ENCODE measurements at places on chromosomes 12 and 14. TPM values are rescaled to one million over a fixed set of nuclear protein-coding genes. Genes with fewer than 3 reads are reported as not detected.

- H3K4me3 ChIP-seq: no peak overlapping the region
- no peak overlapping the region for H3K27ac ChIP-seq
- no peaks in the 10 kb centered on the region for H3K27me3 ChIP-seq
- no peaks in the 10 kb centered on the region for H3K4me1 ChIP-seq
Observed at GRCh38 chr12:130433411-130433810, 95.7 kb downstream of the PIWIL1 start.

GRCh38 chr12:104372061-104372720 is 68.7 kb downstream of the EID3 start:
- no peaks in the 10 kb centered on the region for H3K36me3 ChIP-seq
- peak; percentile 14 for DNase-seq
- H3K27me3 ChIP-seq: peaks cover 2% of the 10 kb centered on the region
- H3K4me3 ChIP-seq: no peak overlapping the region
- H3K4me1 ChIP-seq: peaks cover 17% of the 10 kb centered on the region

GRCh38 chr12:106690569-106691305 is 83.7 kb upstream of the RIC8B start:
- no peak overlapping the region for H3K27ac ChIP-seq
- no peak overlapping the region for H3K4me3 ChIP-seq
- no peaks in the 10 kb centered on the region for H3K4me1 ChIP-seq
- no peaks in the 10 kb centered on the region for H3K36me3 ChIP-seq

SSTR1 gene
- not detected for total RNA-seq

- no peaks in the 10 kb centered on the region for H3K36me3 ChIP-seq
- no peak overlapping the region for H3K4me3 ChIP-seq
- H3K27ac ChIP-seq: no peak overlapping the region
- no peaks in the 10 kb centered on the region for H3K4me1 ChIP-seq
- peaks cover 3% of the 10 kb centered on the region for H3K27me3 ChIP-seq
Observed at GRCh38 chr12:128726886-128727285, 96.9 kb downstream of the SLC15A4 start.

DNA sequence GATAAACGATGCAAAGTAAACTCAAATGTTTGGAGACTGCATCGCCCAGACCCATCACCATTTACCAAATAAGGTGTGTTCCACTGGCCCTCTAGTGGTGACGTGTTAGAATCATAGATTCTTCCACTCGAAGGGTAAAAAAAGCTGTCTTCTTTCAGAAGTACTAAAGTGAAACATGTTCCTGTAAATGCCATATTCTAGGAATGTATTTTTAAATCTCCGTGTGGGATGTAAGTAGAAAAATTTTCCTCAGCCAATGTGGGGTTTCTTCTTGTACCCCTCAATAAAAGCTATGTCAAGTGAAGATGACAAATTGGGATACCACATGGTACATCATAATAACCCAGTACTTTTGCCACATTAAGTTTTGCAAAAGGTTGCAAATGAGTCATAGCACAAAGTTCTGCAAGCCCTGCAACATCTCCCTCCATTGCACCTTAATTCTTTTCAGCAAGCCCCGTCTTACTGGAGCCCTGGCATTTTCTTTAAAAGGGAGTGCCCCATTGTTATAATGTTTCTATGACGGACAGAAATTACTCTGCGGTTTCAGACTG is 100.8 kb downstream of the CCER1 start:
- no peak overlapping the region for H3K27ac ChIP-seq
- DNase-seq: no peak
- no peak overlapping the region for H3K4me3 ChIP-seq
- H3K36me3 ChIP-seq: no peaks in the 10 kb centered on the region
- no peaks in the 10 kb centered on the region for H3K27me3 ChIP-seq

VRTN gene
- not detected for total RNA-seq

MBD6 gene
- total RNA-seq: 62.4 TPM

DNA sequence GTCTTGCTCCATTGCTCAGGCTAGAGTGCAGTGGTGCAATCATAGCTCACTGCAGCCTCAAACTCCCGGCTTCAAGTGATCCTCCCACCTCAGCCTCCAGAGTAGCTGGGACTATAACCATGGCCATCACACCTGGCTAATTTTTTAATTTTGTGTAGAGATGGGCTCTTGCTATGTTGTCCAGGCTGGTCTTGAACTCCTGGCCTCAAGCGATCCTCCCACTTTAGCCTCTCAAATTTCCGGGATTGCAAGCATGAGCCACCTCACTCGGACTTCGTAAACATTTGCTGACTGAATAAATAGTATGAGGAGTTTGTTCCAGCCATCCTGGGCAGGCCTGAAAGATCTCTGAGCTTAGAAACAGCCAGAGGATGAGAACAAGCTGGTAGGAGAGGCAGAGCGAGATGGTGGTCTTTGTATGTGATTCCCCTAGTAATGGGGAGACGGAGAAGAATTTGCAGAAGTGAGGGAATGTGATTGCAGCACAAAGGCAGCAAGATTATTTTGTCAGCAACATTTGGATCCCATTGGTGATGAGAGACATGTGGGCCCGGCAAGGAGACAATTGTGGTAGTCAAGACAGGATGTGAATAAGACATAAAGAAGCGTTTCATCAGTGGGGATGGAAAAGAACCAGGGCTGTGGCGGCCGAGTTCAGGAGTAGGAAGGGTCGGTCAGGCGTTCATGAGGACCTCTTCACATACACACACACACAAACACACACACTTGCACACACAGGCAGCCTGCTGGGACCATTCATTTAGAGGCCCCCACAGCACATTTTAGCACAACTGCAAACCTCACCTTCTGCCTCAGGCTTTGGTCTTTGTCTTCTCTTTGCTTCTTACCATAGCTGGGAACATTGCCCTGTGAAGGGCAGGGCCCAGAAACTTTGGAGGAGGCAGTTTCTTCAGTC is 155.5 kb downstream of the ZFP36L1 start:
- no peaks in the 10 kb centered on the region for H3K4me1 ChIP-seq
- H3K27ac ChIP-seq: no peak overlapping the region
- no peak for DNase-seq

GSG1 gene
- not detected for total RNA-seq

- peaks cover 23% of the 10 kb centered on the region for H3K4me1 ChIP-seq
- no peak overlapping the region for H3K4me3 ChIP-seq
- H3K36me3 ChIP-seq: no peaks in the 10 kb centered on the region
Observed at GRCh38 chr12:1614360-1614759, 14.7 kb upstream of the WNT5B start.

- H3K27me3 ChIP-seq: peaks cover 20% of the 10 kb centered on the region
- no peak overlapping the region for H3K4me3 ChIP-seq
- peaks cover 13% of the 10 kb centered on the region for H3K4me1 ChIP-seq
Observed at GRCh38 chr14:71956920-71957563, 24.8 kb downstream of the RGS6 start.

DNA sequence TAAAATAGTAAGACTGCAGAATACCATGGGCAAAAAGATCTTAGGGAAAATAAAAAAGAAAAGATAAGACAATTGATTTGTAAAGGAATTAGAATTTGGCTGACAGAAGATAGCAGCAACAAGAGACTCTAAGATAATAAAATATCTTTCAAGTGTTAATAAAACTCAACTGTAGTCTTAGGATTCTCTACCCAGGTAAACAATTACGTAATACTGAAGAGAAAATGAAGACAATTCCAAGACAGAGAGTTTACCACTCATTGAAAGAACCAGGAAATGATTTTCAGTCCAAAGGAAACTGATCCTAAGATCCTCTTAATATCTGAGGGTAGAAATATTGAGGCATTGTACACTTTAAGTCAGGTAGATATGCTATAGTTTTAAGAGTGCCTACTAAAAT is 321.1 kb downstream of the CEP128 start:
- no peak for DNase-seq
- no peaks in the 10 kb centered on the region for H3K4me1 ChIP-seq
- no peaks in the 10 kb centered on the region for H3K27me3 ChIP-seq
- H3K36me3 ChIP-seq: no peaks in the 10 kb centered on the region
- no peak overlapping the region for H3K27ac ChIP-seq

DNA sequence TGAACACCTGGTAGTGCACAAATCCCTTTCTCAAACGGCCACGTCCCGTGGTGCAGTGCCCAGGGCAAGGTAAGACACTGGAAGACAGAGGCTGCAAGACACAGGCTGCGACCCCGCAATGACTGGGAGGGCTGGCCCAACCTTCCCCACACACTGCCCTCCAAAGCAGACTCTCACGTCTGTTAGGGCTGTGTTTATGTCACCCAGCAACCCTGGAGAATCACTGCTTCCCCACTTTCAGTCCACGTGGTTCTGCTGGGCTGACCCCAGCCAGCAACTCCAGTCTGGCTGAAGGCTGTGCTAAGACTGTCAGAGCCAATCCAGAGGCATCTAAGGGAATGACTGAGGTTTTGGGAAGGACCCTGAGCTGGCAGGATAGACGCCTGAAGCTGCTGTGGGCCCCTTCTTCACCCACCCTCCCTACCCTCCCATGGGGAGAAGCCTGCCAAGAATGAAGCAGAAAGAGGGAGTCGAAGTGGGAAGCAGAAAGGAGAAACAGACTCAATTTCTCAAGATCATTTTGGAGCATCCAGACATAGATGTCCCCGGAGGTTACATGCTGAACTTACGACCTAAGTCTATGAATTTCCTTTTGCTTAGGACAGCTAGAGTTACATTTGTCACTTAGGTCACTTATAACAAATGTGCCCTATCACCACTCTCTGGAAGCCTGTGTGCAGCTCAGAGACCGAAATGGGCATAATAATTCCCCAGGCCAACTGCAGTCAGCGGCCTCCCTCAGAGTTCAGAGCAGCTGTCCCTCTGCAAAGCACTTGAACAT is 11.7 kb downstream of the KDM2B start:
- peaks cover 36% of the 10 kb centered on the region for H3K36me3 ChIP-seq
- H3K4me1 ChIP-seq: peaks cover 2% of the 10 kb centered on the region
- H3K27ac ChIP-seq: no peak overlapping the region
- no peak overlapping the region for H3K4me3 ChIP-seq

DNA sequence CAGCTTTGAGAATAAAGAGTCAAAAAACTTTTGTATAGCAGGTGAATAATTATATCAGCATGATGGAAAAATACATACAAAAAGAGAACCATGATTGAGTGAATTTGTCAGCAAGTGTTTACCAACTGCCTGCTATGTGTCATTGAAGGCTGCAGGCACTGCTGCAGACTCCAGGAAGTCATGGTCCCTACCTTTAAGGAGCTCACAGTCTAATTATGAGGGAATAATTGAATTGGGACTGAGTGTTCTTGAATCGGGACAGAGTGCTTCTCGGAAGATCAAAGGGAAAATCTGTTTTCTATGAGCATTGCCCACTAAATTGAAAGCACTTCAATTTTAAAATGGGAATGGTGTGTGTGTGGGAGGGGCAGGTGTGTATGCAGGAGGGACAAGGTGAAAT is 9.5 kb downstream of the OR10AD1 start:
- no peak overlapping the region for H3K4me3 ChIP-seq
- peaks cover 45% of the 10 kb centered on the region for H3K27me3 ChIP-seq
- DNase-seq: no peak
- no peak overlapping the region for H3K27ac ChIP-seq

DNA sequence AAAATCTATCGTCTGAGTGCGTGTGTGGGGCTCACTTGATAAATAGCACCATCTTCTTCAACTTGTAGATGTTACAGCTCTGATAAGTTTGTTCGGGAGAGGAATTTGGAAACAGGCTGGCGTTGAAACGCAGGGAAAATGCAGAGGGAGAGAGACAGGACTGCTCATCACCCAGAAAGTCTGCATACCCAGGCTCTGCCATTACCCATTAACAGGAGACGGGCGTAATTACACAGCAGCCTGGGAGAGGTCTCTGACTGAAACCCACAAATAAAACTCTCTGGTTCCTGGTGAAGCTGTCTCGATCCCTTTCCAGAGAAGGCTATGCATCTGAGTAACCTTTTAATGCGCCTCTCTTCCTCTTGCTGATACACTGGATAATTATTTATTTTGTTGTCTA is 547.3 kb downstream of the BCL11B start:
- H3K27ac ChIP-seq: no peak overlapping the region
- H3K36me3 ChIP-seq: no peaks in the 10 kb centered on the region
- H3K27me3 ChIP-seq: peaks cover 16% of the 10 kb centered on the region
- H3K4me1 ChIP-seq: no peaks in the 10 kb centered on the region
- no peak for DNase-seq
- H3K4me3 ChIP-seq: no peak overlapping the region

DNA sequence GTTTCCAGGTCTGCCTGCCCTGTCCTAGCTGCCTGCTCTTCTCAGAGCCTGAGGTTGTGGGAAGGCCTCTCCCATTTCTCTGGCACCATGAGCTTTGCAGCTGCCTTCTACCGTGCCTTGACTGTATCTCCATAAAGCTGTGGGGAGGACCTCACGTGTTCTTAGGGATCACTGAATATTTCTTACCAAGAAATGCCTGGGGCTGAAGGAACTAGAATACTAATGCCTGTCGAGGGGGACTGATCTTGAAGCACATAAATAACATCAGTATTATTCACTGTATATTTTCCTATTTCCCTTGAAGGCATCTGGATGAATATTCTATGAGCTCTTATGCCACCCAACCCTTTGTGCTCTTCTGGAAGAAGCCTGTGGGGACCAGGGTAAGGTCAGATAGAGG is 103.4 kb downstream of the APAF1 start:
- peaks cover 16% of the 10 kb centered on the region for H3K4me1 ChIP-seq
- no peak for DNase-seq
- H3K36me3 ChIP-seq: no peaks in the 10 kb centered on the region
- no peak overlapping the region for H3K27ac ChIP-seq
- no peak overlapping the region for H3K4me3 ChIP-seq

GRCh38 chr14:30849354-30849753 is 25.0 kb upstream of the COCH start:
- H3K4me1 ChIP-seq: peaks cover 5% of the 10 kb centered on the region
- no peaks in the 10 kb centered on the region for H3K36me3 ChIP-seq
- DNase-seq: no peak
- peaks cover 21% of the 10 kb centered on the region for H3K27me3 ChIP-seq

DCTN2 gene
- 101 TPM for total RNA-seq

- DNase-seq: no peak
- peak overlapping the region; percentile 17 for H3K27ac ChIP-seq
- H3K27me3 ChIP-seq: no peaks in the 10 kb centered on the region
- H3K36me3 ChIP-seq: peaks cover 3% of the 10 kb centered on the region
Observed at GRCh38 chr12:123384994-123385376, 1.1 kb downstream of the KMT5A start.

GRCh38 chr14:74840603-74841030 is 35.3 kb downstream of the PROX2 start:
- no peaks in the 10 kb centered on the region for H3K27me3 ChIP-seq
- peak overlapping the region; percentile 73 for H3K27ac ChIP-seq
- H3K4me3 ChIP-seq: no peak overlapping the region
- peaks cover 34% of the 10 kb centered on the region for H3K36me3 ChIP-seq

DNA sequence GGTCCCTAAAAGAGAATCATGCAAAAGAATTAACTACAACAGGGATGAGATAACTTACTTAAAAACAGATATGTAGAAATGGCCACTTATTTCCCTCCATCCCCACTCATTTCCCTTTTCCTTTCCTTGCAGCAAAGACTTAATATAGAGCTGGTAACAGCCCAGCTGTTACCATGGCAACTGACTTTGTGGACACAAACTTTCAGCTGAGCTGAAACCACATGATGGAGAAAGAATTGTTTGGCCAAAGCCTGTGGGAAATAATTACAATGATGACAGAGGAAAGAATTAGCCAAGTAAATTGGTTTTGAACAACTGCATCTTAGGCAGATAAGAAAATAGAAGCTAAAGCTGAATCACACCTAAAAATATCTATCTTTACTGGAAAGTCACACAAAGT is 364.9 kb downstream of the GALC start:
- H3K27ac ChIP-seq: no peak overlapping the region
- no peak overlapping the region for H3K4me3 ChIP-seq
- H3K36me3 ChIP-seq: no peaks in the 10 kb centered on the region
- no peak for DNase-seq

- H3K4me1 ChIP-seq: peaks cover 10% of the 10 kb centered on the region
- H3K4me3 ChIP-seq: no peak overlapping the region
- no peak overlapping the region for H3K27ac ChIP-seq
- H3K27me3 ChIP-seq: peaks cover 2% of the 10 kb centered on the region
- no peak for DNase-seq
Observed at GRCh38 chr12:107488666-107489065, 196.9 kb upstream of the PWP1 start.
